ENCODE measurements at places on chromosomes 5 and 9.

DNA sequence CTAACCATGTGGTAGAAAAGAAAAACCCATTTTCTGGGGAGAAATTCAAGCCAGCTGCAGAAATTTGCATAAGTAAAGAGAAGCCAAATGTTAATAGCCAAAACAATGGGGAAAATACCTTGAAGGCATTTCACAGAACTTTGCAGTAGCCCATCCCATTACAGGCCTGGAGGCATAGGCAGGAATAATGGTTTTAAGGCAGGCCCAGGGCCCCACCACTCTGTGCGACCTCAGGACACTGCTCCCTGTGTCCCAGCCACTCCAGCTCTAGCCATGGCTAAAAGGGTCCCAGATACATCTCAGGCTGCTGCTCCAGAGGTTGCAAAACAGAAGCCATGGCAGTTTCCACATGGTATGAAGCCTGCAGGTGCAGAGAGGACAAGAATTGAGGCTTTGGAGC is 253.3 kb downstream of the CTNND2 start:
- no peak for DNase-seq

DNA sequence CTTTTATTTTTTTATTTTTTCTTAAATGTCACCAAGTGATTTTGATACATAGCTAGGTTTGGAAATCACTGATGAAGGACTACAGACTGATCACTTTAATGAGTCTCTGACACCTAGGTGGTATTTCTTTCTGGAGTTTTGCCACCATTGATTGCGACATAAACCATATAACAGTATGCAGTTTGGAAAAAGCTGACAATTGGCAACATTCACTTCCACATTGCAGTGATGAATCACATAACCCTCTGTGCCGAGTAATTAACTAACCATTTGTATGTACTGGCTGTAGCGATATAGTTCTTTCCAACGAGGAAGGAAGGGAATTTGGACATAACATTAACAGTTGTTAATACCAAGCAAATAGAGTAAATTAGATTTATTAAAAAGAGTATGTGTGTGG is 222.9 kb upstream of the EFNA5 start:
- no peak for DNase-seq

DNA sequence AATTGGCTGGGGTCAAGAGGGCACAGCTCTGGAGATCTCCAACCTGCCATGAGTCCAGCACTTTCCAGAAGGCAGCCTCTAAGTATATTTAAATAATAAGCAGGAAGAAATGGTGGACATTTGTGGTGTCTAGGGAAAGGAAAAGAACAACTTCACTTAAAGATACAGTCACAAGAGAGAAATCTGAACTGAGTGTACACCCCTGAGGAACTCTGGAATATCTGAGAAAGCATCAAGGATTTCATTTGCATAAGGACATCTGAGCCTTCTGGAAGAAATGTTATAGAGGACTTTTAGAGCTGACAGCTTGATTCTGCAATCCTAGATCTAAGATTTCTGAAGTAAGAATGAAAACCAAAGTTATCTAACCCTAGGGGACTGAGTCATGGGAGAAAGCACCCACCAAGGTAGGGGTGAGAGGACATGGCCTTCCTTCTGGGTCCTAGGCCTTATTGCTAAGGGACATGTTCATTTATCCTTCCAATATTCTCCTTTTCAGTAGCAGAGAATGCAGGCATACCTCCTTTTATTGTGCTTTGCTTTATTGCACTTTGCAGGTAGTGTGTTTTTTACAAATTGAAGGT is 253.4 kb upstream of the SLC24A2 start:
- no peak for DNase-seq

- no peak for DNase-seq
Measured at GRCh38 chr5:37037840-37038239, 161.3 kb downstream of the NIPBL start.

DNA sequence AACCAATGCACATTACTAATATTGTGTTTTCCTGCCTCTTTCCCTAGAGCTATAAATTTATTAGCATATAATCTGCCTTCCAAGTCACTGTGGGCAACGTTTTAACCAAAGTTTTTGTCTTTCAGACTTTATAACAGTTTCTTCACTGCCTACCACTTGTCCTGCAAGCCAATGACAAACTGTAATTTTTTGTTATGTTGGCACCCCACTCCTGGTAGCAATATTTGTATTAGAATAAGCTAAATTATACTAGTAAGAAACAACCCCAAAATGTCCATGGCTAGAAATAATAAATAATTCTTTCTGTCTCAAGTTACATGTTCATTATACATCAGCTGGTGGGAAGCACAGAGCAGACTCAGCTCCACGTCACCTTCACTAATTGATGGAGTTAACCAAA is 51.7 kb downstream of the ATPSCKMT start:
- DNase-seq: no peak

Data from T follicular helper cell (primary cell).